NCI-H526 (cell line): ENCODE measurements at places on chromosomes 3 and 15.
A peak's percentile ranks its signal among the peaks of the same experiment; 100 is the strongest.

- DNase-seq: no peak
These were observed 7.1 kb downstream of the LSG1 start for GRCh38 chr3:194664857-194665256.

DNA sequence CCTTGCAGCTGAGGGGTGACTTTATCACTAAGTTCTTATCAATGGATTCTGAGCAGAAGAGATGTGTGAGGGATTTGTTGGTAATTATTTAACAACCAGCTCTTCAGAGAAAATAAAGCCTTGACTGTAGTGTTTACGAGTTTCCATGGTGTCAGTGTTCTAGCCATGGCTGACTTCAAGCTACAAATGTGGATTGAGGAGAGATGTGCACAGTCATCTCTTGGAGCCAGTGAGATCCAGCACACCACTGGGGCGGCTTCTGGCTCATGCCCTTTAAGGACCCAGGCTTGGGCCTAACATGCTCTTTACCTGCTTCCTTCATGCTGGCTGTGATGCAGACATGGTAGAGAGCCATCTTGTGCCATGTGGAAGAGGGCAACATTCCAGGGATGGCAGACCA, 145.6 kb upstream of the MRPS22 start:
- DNase-seq: no peak

DNA sequence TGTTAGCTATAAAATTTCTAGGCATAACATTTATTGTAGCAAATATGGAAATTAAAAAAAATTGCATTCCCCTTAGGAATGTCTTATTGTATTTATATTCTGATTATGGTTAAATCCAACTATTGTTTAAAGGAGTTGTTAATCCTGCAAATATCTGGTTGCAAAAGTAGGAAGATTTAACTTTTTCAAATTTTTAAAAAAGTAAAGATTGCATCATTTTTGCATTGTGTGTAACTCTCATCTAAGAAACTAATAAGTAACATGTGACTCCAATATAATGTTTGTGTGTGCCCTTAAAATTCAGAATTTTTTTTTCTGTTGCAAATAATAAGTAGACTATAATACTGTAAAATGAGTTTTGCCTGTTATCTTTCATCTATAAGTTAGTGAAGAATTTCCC, 204.1 kb upstream of the DPH6 start:
- DNase-seq: no peak

DNA sequence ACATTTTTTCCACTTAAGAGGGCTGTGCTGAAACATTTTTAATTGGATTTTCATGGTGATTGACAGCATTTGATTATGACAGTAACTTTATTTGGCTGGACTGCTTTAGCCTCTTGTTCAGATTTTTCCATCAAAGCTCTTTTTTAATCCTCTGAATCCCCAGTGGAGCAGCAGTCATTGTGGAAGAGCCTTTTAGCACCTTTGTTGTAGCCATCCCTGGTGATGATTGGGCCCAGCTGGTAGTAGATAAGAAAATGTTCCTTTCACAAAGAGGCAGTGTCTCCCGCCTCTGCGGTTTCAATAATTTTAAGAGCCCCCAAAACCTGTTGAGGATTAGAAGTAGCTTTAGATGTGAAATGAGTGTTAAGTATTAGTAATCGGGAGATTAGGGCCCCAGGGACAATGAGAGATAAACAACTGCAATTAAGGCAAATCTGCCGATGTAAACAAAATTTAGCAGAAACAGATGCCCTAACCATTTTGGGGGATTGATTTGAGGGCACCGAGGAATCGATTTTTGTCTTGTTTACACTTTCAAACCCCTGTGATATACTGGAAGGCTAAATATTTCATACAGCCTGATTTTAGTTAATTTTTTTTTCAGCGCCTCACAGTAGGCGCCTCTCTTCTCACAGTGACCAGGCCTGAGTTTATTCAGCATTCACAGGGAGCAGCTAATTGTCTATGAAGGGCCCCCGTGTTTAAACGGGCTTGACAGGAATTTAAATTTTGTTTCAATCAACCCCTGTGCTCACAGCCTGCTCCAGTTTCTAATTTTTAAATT, 43.2 kb upstream of the SKOR1 start:
- DNase-seq: no peak

- DNase-seq: no peak
These were observed 6.4 kb upstream of the SLC51B start for GRCh38 chr15:65038836-65039235.

GRCh38 chr3:41503998-41504623, 304.8 kb downstream of the CTNNB1 start:
- DNase-seq: peak; percentile 76

DNA sequence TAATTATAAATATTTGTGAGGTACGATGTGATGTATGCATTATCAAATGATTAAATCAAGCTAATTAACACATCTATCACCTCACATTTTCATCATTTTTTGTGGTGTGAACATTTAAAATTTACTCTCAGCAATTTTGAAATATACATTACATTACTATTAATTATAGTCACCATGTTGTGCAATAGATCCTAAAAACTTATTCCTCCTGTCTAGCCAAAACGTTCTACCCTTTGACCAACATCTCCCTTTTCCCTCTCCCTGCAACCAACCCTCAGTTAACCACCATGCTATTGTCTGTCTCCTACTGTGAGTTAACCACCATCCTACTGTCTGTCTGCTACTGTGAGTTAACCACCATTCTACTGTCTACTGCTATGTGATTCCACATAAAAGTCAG, 20.7 kb upstream of the SLMAP start:
- no peak for DNase-seq

- no peak for DNase-seq
These were observed 180.6 kb downstream of the FAM43A start for GRCh38 chr3:194866236-194866635.

DNA sequence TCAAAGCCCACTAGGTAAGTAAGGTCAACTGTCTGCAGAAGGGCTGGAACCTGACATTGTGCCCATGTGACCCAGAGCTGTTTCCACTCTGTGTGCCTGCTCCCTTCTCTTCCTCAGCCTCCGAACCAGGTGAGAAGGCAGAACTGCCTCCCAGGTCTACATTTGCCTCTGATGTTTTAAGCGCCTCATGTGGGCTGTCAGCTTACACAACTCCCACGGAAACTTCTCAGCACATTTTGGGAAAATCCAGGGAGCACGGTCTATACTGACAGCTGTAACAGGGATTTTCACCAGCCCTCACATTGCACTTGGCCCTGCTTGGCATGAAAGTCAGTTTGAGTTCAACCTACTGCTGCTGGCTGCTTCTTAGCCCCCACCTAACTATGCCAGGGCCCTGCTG, 46.9 kb upstream of the SLC24A5 start:
- DNase-seq: no peak

GRCh38 chr3:188472336-188472735, 318.4 kb downstream of the LPP start:
- no peak for DNase-seq

DNA sequence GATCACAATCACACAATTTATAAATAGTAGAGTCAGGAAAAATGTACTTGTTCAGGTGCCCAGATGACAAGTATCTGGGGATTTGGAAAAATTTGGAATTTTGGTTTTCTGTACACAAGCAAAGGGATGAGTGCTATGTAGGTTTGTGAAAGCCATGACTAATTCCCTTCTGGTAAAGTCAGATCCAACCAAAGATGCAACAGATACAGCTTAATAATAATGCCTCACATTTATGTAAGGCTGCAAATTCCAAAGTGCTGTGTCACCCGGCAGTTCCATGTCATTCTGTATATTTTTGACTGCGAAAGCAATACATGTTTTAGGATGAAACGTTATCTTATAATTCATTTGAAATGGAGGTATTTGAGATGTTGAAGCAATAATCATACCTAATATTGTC, 102.7 kb upstream of the AGBL1 start:
- DNase-seq: no peak

DNA sequence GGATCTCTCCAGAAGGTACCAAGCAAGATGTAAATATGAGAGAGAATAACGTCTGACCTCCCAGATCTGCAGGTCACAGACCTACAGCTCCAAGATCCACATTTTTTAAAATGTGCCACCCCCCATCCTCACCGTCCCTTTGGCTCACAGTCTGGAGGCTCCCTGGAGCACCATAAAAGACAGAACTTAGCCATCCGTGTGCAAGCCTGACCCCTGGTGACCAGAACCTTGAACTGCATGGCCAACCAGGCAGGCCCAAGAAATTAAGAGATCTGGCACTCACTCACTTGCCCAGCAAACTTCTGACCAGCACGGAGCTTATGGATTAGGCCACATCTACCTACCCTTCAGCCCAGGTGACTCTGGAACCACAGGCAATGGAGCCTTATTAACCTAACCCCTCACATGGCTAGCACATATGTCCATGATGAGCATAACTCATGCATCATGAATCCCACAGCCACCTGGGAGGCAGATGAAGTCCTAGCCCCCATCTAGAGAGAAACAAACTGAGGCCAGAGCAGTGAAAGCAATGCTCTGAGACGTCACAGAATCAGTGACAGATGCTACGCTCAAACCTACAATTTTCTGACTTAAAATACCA, 275.3 kb downstream of the UACA start:
- peak; percentile 72 for DNase-seq

- no peak for DNase-seq
These were observed 4.1 kb upstream of the ALDH1L1 start for GRCh38 chr3:126184465-126185000.

DNA sequence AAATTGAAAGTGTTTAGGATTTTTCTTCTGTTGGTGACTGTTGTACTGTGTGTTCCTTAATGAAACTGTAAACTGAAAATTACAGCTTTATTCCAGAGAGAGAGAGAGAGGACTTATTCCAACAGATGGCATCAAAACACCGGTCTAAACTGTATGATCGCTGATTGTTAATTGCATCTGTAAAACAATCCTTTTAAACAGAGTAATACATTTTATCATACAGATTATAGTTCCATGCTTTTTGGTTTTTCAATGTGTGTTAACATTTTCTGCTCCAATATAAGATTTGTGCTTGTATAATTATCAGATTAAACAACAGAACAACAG, 289.7 kb upstream of the DNAJC19 start:
- no peak for DNase-seq

DNA sequence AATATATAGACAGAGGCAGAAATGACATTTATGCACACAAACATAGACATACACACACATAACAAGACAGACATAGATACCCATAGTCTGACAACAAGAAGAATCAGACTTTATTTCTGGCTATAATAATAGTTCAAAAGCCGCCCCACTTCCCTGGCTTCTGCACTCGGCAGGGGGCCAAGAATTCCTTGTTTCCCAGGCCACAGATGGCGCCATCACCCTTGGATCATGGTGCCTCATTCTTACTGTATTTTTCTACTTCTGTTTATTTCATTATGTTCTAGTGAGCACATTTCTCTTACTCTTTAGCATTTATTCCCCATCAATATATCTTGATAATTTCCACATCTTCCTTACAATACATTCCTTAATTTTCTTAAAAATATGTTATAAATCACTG, 387.5 kb downstream of the NLGN1 start:
- no peak for DNase-seq

DNA sequence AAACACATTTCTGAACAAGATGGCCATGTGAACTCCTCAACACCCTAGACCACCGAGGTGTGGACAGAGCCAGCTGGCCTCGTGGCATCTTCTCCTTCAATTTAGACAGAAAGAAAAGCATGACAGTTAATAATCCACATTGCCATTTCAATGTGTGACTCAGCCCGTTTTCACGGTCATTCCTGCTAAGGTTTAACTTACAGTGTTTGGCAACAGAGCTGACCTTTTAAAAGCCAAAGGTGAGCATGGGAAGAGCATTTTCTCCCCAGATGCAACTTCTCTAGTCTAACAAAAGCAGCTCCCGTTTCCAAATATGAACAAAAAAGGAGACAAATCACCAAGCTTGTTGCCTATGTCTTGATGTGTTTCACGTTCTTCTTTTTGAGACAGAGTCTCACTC, 417.6 kb upstream of the WNT5A start:
- no peak for DNase-seq
